ENCODE measurements at places on chromosomes 3 and 15.
A peak's percentile ranks its signal among the peaks of the same experiment; 100 is the strongest.

- no peak for DNase-seq
These were observed 7.0 kb downstream of the SEMA6D start for GRCh38 chr15:47724346-47724745.

- no peak for DNase-seq
These were observed 35.8 kb downstream of the ARMC8 start for GRCh38 chr3:138222942-138223287.

DNA sequence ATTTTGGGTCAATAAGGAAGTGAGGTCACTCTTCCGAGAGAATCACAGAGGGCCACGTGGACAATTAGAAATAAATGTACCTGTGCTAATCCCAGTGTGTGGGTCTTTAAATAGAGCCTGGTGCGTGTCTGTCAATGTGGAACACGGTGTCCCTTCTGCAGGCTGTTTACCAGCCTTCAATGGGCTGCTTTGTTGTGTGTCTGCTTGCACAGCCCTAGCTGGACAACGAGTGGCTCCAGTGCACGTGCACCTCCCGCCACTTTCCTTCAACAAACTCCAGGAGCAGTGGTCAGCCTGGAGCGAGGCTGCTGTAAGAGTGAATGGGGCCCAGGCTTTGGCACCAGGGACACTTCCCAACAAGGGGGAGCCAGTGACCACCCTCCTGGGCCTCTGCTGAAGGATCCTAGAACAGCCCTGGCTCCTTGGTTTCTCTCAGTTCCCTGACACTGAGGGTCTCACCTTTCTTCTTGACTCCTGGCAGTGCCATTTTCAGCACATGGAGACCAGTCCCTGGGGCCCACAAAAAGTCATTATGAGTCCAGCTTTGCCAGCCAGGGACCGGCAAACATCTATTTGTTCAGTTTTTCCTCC, 76.1 kb downstream of the ISG20 start:
- no peak for DNase-seq

DNA sequence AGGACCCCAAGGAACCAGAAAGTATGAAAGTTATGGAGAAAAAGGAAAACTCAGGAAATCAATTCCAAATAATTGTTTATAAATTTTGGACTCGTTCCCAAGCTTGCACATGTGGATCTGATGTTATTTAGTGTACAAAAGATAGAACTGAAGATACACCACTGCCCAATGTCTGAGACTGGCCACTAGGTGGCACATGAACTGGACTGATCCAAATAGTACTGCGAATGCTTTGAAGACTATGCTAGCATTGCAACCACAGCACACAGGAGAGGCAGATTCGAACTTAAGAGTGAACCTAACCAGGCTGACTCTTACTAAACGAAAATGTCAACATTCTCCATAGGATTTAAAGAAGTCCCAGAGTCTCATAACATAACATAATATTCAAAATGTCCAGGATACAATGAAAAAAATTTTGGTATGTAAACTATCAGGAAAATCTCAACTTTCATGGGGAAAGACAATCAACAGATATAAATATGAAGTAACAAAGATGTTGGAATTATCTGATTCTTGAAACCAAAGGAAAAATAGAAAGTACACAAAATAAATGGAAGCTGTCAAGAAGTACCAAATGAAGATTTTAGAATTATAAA, 596.7 kb downstream of the FGF12 start:
- peak; percentile 2 for DNase-seq
